Bronchial epithelial cell (primary cell): ENCODE measurements at places on chromosomes 3 and 15.
A peak's percentile ranks its signal among the peaks of the same experiment; 100 is the strongest.

GRCh38 chr15:36468746-36469145 lies 110.7 kb upstream of the CDIN1 start:
- DNase-seq: peak; percentile 93

DNA sequence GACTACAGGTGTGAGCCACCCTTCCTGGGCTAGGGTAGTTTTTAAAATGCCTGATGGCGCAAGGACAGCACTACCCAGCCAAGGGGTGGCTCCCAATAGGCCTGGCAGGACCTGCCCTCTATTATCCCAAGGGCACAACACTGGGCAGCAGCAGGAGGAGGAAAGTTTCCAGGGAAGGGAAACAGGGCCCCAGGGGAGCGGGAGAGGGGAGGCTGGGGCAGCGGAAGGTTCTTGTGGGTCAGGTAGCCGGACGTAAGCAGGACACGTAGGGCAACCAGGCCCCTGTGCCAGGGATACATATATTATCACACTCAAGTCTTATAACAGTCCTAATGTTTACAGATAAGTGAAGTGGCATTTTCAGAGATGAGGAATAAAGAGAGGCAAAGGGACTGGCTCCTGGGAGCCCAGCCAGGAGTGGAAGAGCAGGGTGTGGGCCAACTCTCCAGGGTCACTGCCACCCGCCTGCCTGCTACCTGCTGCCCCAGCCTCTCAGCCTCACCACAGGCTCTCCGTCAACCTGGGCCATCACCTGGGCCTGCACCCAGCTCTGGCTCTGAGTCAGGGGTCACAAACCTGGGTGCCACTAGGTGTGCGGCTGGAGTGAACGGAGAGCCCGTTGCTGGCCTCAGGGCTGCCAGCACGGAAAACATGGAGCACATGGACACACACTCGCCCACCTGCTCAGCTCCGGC lies 73.2 kb upstream of the SNRPA1 start:
- no peak for DNase-seq

DNA sequence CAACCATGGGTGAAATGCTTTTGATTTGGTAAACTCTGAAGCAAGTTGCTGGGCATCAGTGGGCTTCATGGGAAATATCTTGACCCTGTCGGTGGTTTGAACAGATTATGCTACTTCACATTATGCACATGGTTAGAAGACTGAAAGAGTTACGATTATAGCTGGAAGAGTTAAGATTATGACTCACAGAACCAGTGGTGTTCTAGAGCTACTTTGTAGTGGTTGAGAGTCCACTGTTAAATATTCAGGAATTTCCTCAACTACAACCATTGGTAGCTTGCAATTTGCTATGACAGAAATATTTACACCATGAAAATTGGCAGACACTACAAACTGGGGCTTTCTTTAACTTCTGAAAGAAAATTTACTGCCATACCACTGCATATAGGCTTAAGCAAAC lies 99.3 kb downstream of the GADL1 start:
- DNase-seq: no peak

GRCh38 chr3:13954741-13955483 lies 75.0 kb upstream of the WNT7A start:
- DNase-seq: no peak

GRCh38 chr3:42612217-42612616 lies 11.7 kb downstream of the NKTR start:
- DNase-seq: no peak

GRCh38 chr3:53823026-53823955 lies 22.9 kb downstream of the CHDH start:
- no peak for DNase-seq

- DNase-seq: no peak
Measured at GRCh38 chr15:59330649-59331048, 42.0 kb downstream of the MYO1E start.
